ENCODE measurements at places on chromosomes 1 and 21.

DNA sequence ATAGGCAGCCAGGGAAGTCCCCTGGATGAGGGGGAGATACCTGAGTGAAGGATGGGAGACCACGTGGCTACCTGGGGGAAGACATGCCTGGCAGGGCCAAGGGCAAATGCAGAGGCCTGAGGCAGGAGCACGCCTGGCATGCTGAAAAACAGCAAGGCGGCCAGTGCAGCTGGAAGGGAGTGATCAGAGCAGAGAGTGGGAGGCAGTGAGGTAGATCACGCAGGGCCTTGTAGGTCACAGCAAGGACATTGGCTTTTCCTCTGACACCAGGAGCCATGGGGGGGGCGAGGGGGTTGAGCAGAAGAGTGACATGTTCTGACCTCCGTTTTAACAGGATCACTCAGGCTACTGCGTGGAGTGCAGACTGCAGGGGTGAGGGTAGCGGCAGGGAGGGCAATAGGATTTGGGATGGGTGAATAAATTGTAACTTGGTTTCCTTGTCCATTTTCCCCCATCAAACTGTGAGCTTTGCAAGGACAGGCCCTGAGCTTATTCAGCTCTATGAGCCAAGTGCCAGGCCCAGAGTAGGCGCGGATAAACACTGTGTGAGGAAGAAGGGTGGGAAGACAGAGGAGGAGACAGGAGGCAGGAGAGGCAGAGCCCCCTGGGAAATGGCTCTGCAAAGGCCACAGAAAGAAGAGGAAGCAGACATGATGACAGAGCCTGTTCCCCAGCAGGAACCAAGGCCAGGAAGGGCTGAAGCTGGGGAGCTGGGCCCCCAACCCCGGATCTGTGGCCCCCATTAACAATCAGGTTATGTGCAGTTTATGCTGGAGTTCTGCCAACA, 16.6 kb downstream of the IFI6 start:
- no peak for DNase-seq

DNA sequence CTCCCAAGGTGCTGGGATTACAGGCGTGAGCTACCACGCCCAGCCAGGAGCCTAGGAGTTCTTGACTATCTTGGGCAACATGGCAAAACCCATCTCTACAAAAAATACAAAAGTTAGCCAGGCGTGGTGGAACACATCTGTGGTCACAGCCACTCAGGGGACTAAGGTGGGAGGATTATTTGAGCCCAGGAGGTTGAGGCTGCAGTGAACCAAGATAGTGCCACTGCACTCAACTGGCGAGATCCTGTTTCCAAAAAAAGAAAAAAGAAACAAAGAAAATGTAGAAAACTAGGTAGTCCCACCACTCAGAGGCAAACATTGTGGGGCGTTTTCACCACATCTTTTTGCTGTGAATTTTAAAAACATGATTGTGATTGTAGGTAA, 141.3 kb downstream of the ZZZ3 start:
- DNase-seq, result no peak

- DNase-seq, result no peak
Measured at GRCh38 chr1:80878343-80878742, 922.4 kb upstream of the ADGRL2 start.

DNA sequence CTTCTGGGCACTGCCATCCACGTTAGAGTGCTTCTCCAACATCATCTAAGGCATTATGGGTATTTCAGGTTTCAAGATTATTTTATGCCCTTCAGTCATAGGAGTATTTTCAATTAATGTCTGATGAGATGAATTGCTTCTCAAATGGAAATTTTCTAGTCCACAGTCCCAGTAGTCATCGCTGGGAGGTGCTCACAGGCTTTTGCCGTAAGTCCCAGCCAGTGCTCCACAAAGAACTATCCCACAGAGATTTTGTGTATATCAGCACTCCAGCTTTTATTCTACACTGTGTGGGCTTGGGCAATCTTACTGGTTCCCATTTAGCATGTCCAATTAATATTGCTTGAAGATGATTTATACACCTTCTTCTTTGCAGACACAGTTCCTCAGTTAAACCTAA, 61.0 kb downstream of the SMYD2 start:
- no peak for DNase-seq

- DNase-seq, result no peak
Measured at GRCh38 chr1:75618382-75618781, 7.5 kb upstream of the SLC44A5 start.

DNA sequence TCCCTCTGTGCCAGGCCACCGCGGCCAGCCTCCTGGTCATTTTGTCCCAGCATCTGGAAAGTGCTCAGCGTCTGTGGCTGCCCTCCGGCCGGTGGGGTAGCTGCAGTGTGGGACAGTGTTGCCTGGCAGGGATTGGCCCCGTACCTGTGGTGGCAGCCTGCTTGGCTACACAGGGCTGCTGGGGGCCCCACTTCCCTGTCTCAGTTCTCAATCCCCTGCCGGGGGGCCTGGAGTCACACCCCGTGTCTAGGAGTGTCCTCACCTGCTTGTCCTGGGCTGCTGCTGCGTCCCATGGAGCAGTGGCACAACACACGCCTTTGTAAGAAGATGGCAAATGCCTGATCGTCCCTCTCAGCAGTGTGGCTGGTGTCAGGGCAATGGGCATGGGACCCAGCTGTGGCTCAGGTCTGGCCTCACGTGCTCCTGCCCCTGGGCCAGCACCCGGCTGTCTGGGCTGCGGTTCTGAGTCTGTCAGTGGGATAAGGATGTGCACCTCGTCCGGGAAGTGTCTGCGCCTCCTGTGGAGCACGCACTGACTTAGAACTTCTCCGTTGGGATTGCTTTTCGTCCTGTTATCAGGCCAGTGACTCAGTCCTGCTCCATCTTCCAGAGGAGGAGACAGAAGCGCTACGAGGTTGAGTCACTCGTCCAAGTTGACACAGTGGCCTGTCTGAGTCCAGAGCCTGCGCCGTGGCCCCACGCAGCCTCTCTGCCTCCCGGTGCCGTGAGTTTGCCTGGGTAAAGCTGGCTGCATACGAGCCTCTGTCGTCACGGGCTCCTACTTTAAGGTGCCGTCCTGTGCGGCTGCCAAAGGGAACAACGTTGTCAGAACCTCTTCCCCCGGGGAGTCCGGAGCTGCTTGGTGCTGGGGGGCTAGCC, 41.0 kb downstream of the CRYAA start:
- DNase-seq, result peak; percentile 6

- no peak for DNase-seq
Measured at GRCh38 chr1:36023098-36023769, 60.7 kb upstream of the TEKT2 start.

DNA sequence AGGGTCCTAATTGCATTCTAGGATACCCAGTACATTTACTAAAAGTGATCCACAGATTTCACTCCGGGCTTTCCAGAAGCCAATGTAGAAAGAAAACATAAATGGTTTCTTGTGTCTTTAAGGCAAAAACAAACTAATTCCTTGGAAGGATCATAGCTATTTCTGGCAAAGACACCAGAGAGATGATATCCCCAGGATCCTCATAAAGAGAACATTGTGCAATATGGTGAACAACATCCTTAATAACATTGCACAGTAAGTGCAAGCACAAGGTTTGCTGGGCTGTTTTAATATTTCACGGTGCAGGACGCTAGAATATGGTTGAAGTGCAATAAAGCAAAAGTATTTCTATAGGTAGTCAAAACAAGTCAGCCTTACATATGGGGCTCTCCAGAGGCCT, 83.0 kb downstream of the NTPCR start:
- peak; percentile 58 for DNase-seq

DNA sequence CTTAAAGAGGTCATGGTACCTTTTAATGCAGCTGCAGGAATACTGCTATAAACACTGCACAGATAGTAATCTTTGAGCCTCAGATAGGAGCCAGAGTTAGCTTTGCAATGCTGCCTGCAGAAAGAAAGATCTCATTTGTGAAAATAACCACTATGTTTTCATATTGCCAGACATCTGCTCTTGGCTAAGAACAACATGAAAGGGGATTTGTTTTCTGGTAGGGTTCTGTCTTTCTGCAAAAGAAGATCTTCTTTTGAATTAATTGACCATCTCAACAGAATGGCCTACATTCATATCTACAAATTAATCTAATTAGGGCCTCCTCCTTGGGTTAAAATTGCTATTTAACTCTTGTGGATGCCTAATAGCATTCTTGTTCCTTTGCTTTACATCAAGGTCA, 177.6 kb upstream of the DPYD start:
- DNase-seq, result no peak

- DNase-seq, result peak; percentile 67
Measured at GRCh38 chr21:46188226-46189212, 4.3 kb upstream of the SPATC1L start.

DNA sequence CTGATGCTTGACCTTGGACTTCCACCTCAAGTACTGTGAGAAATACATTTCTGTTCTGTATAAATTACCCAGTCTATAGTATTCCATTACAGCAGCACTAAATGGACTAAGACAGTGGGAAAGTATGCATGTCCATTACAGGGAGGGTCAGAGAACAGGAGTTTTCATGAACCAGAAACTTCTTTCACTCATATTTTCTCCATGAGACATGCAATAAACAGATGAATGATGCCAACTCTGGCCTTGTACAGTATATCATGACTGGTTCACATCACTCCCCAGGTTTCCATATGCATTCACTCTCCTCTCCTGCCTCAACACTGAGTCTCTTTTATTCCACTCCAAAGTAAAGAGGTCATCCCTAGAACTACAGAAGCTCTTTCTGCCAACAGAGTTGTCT, 4.5 kb upstream of the IFI16 start:
- DNase-seq, result peak; percentile 50

DNA sequence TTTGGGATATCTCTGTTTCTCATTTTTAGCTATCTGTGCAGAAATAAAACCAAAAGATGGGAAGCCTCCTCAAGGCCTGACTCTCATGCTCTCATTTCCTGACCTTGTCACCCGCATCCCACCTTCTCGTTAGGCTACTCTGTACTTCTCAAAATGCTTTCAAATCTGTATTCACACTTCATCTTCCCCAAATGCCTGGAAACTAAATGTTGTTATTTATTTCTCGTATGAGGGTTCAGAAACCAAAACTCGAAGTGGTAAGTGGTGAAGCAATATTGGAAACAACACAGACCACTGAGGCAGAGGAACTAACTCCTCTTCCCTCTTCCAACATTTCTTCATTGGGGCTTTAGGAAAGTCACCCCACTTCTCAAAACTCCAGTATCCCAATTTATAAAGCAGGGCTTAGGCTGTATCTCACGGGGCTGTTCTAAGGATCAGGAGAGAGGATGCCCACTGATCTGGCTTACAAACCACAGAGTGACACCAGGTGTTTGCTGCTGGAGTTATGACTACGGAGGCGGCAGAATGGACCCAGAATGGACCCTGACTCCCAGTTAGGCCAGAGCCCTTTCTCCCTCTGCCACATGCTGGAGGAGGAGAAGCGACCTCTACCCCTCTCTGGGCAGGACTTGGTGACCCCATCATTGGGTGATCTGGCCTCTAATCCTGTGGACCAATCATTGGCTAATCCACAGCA, 3.5 kb downstream of the SLAMF7 start:
- no peak for DNase-seq

DNA sequence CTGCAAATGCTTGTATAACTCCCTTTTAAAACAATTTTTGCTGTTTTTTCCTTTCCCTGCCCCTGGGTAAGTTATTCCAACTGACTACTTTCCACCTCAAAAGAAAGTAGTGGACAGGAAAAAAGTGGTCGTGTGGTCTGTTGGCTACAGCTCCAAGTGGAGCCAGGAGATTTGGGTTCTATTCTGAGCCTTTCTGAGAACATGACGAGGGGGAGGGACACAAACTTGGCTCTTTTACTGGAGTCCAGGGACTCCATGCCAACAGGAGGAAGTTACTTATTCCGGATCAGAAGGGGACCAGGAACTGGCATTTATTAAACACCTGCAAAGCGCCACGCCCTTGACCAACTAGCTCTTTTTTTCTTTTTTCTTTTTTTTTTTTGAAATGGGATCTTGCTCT, 79.0 kb upstream of the CAPZB start:
- no peak for DNase-seq

DNA sequence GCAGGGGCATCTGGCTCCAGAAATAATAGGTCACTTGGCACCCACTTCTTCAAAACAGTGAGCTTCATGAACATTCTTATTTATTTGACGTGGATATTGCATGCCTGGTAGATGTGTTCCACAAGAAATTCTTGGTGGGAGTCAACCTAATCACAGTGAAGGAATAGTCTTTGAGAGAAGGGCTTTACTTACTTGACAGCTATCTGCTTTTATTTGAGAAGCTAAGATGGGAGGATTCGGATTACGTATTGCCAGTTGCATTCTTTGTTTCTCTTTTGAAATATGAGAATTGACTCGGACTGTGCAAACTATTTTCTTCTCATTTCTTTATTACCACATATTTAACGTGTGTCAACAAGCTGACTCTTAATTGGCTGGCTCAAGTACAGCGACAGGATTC, 117.2 kb downstream of the FASLG start:
- DNase-seq, result peak; percentile 37

DNA sequence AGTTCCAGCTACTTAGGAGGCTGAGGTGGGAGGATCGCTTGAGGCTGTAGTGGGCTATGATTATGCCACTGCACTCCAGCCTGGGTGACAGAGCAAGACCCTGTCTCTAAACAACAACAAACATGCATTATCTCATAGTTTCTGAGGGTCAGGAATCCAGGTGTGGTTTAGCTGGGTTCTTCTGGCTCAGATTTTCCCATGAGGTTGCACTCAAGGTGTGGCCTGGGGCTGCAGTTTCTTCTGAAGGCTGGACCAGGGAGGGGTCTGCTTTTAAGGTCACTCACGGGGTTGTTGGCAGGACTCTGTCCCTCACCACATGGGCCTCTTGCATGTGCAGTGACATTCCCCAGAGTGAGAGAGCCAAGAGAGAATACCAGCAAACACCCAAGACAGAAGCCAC, 77.0 kb downstream of the EPHB2 start:
- DNase-seq, result no peak

- no peak for DNase-seq
Measured at GRCh38 chr1:1757422-1758058, 20.7 kb downstream of the NADK start.

DNA sequence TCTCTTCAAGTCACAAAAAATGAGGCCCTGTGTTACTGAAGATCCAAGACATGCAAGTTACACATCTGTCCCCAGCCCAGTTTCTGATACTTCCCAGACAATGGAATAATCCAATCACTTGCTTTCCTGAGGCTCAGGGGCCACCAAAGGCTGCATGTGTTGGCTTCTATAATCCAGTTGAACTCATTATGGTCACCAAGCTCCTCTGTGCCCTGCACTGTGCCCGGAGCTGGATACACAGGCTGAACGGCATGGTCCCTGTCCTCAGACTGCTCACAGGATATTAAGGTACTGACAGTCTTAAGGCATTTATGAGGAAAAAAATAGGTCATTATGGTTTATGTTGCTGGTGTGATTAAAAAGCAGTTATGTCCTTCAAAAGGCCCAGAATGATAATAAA, 117.0 kb upstream of the SYT6 start:
- no peak for DNase-seq

DNA sequence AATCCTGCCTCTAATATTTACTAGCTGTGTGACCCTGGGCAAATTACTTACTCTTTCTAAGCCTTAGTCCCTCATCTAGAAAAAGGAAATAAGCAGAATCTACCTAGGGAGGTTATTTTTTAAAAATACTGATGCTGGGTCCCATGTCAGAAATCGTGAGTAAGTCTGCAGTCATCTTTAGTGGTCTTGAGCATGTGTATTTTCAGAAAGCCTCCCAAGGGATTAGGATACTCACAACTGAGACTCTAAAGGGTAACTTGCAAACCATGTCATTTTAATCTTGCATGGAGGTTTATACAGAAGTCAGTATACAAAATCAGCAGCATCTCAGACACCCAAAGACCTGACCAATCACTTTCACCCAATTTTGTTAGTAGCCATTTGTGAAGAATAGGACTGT, 43.2 kb downstream of the DSTYK start:
- DNase-seq, result no peak
